ENCODE measurements at places on chromosomes 5 and 9.

DNA sequence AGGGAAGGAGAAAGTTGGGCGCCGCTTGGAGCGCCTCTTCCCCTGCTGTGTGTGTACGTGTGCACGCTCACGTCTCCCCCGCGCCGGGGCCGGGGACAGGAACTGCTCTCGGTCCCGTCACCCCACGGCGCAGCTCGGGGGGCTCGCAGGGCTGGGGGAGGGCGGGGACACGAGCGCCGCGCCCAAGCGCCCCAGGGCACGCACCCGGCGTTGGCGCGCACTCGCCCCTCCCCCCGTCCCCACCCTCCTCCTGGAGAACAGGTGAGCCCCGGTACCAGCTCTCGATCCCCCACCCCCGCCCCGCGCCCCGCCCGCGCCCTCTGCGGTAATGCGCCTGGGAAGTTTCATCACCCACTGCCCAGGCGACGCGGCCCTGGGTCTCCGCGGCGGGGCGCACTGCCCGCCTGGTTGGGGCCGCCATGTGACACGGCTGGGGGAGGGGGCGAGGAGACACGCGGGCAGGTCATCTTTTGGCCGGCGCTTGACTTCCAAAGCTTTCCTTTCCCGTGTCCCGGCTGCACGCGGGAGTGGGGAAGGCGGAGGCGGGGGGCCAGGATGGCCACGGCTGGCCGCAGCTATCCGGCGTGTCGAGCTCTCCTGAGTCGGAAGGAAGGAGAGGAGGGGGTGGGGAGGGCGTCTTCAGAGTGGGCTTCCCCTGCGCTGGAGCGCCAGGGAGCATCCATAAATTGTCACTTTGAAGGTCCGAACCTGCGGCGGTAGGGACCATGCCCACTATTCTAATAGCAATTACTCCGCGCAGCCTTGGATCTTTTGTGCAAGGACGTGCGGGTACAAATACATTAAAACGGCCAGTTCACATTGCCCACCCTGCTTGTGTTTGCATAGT, 1.5 kb upstream of the STC2 start:
- DNase-seq = peak; percentile 34

GRCh38 chr9:21265421-21266189, 25.8 kb upstream of the IFNA14 start:
- DNase-seq = no peak

DNA sequence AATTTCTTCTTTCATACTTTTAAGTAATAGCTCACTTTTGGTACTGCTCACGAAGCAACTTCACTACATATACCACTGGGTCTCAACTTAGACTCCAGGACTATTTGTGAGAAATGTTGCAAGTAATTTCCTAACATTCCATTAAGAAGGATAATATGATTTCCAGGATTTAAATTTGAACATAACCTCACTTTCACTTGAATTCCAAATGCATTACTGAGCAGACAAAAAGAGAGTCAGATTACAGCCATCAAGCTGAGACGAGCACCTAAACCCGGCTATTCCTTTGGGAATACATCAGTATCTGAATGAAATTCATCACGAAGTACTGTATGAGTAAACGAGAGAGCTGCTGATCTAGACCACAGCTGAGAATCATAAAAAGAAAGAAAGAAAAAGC, 47.3 kb downstream of the LIFR start:
- DNase-seq = peak; percentile 25

GRCh38 chr9:29160763-29161353, 1587.6 kb upstream of the C9orf72 start:
- DNase-seq = no peak

All from AG20443 (cell line).